ENCODE measurements at places on chromosomes 5 and 9. TPM values are rescaled to one million over a fixed set of nuclear protein-coding genes. Genes with fewer than 3 reads are reported as not detected.

Gene CTSV
- total RNA-seq, result 0.37 TPM

Gene C9orf50
- total RNA-seq, result 0.18 TPM

Gene CBY3
- total RNA-seq, result not detected

Gene PCDHAC1
- 0.18 TPM for total RNA-seq

Gene PCDHGB7
- 6.9 TPM for total RNA-seq

Gene PDGFRB
- 121 TPM for total RNA-seq

Gene CSF2
- total RNA-seq, result not detected

Gene TMEM252
- total RNA-seq, result not detected

Gene MUSK
- total RNA-seq, result 5.5 TPM

All from smooth muscle cell of bladder (primary cell).